ENCODE measurements at places on chromosomes 1 and 21.

DNA sequence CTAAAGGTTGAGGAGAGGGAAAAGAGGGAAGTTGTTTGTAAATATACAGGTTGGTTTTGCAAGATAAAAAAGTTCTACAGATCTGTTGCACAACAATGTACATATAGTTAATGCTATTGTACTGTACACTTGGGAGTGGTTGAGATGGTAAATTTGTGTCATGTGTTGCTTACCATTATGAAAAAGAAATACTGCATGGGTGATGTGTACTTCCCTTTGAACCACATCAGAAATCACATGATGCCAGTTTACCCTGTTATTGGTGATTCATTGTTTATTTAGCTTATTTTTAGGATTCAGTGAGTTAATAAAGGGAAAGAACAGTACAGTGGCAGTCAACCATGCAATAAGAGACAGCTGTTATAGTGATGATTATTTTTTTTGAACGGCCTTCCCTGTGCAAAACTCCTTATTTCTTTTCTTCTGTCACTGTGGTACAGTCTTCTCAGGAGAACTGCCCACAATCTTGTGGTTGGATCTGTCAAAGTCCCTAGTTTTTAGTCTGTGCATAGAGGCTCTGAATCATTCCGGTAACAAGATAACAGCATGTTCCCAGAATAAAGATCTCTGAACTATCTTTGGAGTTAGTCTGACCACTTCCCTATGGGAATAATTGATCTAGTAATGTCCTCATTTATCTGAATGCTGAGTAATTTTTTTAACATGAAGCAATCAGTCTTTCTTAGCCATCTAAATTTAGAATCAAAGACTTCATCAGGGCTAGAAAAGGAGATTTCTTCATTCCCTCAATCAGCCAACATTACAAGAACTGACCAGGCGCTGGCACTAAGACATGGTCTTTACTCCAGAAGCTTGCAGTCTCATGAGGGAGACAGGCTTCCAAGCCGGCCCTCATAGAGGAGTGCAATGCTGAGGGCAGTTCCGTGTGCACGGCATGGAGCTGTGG is 84.2 kb downstream of the SH3GLB1 start:
- DNase-seq = no peak

DNA sequence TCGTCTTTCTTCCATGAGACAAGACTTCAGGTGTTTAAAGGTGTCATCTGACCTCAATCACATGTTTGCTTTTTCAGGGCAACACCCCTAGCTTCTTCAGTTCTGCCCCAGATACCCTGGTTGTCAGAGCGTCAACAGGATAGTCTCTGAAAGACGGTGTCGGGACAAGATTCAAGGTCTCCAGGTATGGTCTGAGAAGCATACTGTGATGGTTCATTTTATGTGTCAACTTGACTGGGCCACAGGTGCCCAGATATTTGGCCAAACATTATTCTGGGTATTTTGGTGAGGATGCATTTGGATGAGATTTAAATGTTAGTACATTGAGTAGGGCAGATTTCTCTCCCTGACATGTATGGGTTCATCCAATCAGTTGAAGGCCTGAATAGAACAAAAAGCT is 148.3 kb downstream of the TGFBR3 start:
- DNase-seq = no peak

GRCh38 chr1:214837376-214837775 is 234.4 kb downstream of the CENPF start:
- no peak for DNase-seq

- DNase-seq = no peak
These were observed 1.7 kb upstream of the ANGPTL3 start for GRCh38 chr1:62595647-62596046.

- DNase-seq = no peak
These were observed 43.2 kb downstream of the SLC44A3 start for GRCh38 chr1:94863297-94863911.

- DNase-seq = no peak
These were observed 1.2 kb downstream of the HES4 start for GRCh38 chr1:998745-998994.
